ENCODE measurements at places on chromosomes 12 and 14. TPM values are rescaled to one million over a fixed set of nuclear protein-coding genes. Genes with fewer than 3 reads are reported as not detected.

Gene P2RX2
- not detected for polyA plus RNA-seq

GRCh38 chr12:50112456-50113218 lies 601 bp downstream of the COX14 start:
- DNase-seq = no peak

GRCh38 chr14:95808371-95808770 lies 68.3 kb upstream of the TUNAR start:
- no peak for DNase-seq

DNA sequence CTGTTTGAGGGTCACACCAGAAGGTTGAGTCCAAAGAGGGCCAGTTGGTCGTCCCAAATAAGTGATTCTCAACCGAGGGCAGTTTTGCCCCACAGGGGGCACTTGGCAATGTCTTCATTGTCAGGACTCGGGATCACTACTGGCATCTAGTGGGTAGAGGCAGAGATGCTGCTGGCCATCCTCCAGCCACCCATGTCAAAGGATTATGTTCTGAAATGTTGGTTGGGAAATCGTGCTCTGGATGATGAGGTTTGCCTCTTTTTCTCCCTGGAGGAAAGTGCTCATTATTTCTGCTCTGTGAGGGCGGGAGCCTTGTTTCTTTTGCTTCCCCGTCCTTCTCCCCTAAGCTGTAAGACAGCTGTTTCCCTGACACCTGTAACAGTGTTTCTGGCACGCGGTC lies 3.6 kb downstream of the ZNF839 start:
- DNase-seq = peak; percentile 19

DNA sequence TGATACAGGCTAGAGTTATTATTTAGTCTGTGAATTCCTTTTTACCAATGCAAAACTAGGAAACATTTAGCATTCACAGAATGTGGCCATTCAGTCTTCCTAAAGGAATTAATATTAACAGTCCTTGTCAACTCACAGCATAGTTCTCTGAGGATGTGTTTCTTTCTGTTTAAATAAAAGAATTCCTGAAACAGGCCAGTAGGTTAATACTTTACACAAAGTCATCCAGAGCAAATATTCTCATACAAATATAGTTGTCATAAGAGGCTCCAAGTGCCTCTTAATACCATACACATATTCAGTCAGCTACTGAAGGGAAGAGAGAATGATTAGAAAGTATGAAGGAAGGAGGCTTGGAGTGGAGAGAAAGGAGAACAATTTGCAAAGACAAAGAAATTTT lies 120.1 kb downstream of the LMNTD1 start:
- no peak for DNase-seq

DNA sequence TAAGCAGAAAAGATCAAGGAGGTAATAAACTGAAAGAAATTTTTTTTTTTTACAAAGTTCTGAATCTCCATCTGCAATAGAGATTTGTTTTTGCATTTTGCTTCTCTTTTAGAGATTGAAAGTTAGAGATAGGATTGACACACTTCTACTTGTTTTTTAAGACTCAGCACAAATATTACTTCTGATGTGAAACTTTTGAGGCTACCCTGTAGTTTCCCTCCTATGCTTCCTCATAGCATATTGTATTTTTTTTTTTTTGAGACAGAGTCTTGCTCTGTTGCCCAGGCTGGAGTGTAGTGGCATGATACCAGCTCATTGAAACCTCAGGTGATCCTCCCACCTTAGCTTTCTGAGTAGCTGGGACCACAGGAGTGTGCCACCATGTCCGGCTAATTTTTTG lies 32.1 kb upstream of the SGPP1 start:
- DNase-seq = no peak

DNA sequence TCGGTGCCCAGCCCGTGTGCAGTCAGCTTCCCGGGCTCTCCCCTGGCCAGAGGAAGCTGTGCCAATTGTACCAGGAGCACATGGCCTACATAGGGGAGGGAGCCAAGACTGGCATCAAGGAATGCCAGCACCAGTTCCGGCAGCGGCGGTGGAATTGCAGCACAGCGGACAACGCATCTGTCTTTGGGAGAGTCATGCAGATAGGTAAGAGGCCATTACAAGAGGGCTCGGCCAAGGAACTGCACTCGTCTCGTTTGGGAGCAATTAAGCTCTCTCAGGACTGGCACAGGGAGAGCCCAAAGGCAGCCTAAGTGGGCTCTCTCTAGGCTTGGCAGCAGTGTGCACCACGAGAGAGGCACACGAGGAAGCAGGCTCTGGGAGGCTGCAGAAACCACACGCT lies 3.7 kb downstream of the WNT5B start:
- DNase-seq = no peak

DNA sequence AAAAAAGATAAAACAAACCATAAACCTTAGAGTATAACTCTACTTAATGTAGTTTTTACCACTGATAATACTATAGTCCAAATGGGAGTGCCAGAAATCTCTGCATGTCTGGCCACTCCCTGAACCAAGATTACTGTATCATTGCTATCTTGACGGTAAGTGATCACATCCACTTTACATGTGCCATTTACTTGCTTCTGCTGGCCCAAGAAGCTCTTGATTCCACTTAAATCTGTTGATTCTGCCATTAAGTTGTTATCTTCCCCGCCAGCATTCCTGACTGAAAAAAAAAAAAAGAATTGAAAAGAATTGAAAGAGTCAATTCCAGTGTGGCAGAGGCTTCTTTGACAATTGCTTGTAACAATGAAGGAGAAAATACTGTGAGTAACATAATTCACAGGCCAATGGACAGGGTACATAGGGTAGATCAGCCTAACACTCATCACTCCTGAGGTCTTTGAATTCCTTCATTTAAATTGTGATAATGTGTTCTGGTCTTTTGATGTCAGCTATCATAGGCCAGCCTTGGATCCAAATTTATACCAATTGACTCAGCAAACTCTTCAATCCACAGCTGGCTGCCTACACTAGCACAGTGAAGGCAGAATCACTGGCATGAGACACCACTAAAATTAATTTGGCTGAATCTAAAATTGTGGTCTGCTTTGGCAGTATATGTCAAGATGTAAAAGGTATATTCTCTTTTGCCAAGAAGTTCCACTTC lies 665.2 kb upstream of the FLRT2 start:
- no peak for DNase-seq

GRCh38 chr14:54570631-54571415 lies 3.9 kb downstream of the SAMD4A start:
- DNase-seq = peak; percentile 49

- no peak for DNase-seq
These were observed 92.8 kb downstream of the NINJ2 start for GRCh38 chr12:570435-570920.

Gene CCDC175
- not detected for polyA plus RNA-seq

GRCh38 chr14:63759456-63759855 lies 31.6 kb upstream of the SGPP1 start:
- DNase-seq = peak; percentile 13

DNA sequence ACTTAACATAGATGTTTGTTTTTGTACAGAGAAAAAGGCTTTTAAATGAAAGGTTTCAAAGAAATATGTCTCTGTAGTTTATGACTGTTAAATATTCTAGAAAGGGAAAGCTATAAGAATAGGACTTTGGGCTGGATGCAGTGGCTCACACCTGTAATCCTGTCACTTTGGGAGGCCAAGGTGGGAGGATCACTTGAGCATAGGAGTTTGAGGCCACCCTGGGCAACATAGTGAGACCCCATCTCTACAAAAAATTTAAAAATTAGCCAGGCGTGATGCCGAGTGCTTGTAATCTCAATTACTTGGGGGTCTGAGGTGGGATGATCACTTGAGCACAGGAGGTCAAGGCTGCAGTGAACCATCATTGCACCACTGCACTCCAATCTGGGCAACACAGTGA lies 11.4 kb downstream of the GPX2 start:
- DNase-seq = no peak

- no peak for DNase-seq
These were observed 88.4 kb downstream of the PRKCH start for GRCh38 chr14:61409782-61410181.

DNA sequence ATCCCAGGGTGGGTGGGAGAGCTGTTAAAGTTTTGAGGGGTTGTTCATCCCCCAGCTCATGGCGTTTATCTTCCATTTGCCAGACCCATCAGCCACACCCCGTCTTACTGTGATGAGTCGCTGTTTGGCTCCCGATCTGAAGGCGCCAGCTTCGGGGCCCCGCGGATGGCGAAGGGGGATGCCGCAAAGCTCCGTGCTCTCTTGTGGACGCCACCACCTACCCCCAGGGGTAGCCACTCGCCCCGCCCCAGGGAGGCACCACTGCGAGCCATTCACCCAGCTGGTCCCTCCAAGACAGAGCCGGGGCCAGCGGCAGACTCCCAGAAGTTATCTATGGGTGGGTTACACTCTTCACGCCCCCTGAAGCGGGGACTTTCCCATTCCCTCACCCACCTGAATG lies 5.7 kb downstream of the RITA1 start:
- DNase-seq = no peak

Gene ZCCHC8
- 12.7 TPM for polyA plus RNA-seq

GRCh38 chr12:115450017-115450416 lies 766.0 kb upstream of the TBX3 start:
- DNase-seq = no peak

DNA sequence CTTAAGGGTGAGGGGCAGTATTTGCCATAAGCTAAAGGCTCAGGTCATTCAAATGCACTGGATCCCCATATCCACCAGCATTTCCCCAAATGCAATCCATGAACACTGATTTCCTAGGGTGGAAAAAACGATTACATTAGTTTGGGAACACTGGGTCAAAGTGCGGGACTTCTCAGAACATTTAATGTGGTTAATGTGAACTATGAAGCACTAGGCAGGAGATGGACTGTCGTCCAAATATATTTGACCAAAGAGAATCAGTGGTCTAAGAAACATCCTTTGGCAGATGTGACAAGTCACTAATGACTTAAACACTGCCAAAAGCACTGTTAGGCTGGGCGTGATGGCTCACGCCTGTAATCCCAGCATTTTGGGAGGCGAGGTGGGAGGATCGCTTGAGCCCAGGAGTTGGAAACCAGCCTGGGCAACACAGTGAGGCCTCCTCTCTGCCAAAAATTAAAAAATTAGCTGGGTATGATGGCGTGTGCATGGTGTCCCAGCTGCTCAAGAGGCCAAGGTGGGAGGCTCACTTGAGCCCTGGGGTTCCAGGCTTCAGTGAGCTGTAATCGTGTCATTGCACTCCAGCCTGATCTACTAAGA lies 205.4 kb downstream of the CALM1 start:
- DNase-seq = no peak

DNA sequence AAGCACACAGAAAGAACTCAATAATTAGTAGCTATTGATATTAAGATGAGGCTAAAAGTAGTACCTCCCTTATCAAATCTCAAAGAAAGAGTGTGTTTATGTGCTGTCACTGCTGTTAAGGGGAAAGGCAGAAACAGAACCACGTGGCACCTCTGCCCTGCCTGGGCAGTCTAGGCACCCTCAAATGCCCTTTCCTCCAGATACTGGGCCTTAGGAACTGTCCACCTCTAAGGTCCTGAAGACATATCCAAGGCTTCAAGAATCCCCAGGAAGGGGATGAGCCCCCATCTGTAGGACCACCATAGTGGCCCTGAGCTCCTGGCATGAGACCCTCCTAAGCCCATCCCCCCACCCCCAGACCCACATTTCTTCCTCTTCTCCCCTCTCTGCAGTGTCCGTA lies 29.1 kb downstream of the NGB start:
- DNase-seq = no peak

GRCh38 chr12:113271853-113272561 lies 50.7 kb downstream of the TPCN1 start:
- DNase-seq = peak; percentile 52
